Type B pancreatic cell (in vitro differentiated cells): ENCODE measurements at places on chromosomes 7 and 10. TPM values are rescaled to one million over a fixed set of nuclear protein-coding genes. Genes with fewer than 3 reads are reported as not detected.

UNCX gene
- 0.48 TPM in 1 of 2 replicates, not detected in the other for total RNA-seq

SHTN1 gene
- total RNA-seq, result 18.2 and 35.6 TPM in 2 replicates

HKDC1 gene
- 2.4 and 8.0 TPM in 2 replicates for total RNA-seq

FEZF1 gene
- 0.67 TPM in 1 of 2 replicates, not detected in the other for total RNA-seq

PSPH gene
- total RNA-seq, result 20.1 and 28.6 TPM in 2 replicates

SPAG6 gene
- 1.9 and 6.6 TPM in 2 replicates for total RNA-seq

PGAM2 gene
- total RNA-seq, result 0.57 and 0.72 TPM in 2 replicates

CDNF gene
- 1.1 and 1.3 TPM in 2 replicates for total RNA-seq

- DNase-seq, result no peak
These were observed 594.5 kb downstream of the SDK1 start for GRCh38 chr7:3895341-3896116.

DNA sequence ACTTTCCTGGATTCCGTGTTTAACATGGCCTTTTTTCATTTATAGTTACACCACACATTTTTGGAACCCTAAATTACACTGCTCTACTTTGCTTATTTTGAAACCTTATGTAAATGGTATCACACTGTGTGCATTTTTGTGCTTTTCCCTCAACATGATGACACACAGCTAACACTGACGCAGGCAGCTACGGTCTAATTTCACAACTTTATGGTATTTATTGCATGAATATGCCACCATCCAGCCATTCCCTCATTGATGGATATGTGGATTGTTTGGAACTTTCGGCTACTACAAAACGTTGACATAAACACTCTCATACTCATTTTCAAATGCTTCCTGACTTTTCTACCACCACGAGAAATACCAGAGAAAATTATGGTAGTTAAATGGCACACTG, 6.9 kb downstream of the PAPOLB start:
- DNase-seq, result no peak

GRCh38 chr7:84693483-84693882, 493.4 kb downstream of the SEMA3D start:
- no peak for DNase-seq

- DNase-seq, result peak; percentile 40
These were observed 170.7 kb upstream of the PPP2R2D start for GRCh38 chr10:131729938-131730660.

- DNase-seq, result peak; percentile 90
These were observed 608 bp downstream of the ACHE start for GRCh38 chr7:100894860-100895700.

DNA sequence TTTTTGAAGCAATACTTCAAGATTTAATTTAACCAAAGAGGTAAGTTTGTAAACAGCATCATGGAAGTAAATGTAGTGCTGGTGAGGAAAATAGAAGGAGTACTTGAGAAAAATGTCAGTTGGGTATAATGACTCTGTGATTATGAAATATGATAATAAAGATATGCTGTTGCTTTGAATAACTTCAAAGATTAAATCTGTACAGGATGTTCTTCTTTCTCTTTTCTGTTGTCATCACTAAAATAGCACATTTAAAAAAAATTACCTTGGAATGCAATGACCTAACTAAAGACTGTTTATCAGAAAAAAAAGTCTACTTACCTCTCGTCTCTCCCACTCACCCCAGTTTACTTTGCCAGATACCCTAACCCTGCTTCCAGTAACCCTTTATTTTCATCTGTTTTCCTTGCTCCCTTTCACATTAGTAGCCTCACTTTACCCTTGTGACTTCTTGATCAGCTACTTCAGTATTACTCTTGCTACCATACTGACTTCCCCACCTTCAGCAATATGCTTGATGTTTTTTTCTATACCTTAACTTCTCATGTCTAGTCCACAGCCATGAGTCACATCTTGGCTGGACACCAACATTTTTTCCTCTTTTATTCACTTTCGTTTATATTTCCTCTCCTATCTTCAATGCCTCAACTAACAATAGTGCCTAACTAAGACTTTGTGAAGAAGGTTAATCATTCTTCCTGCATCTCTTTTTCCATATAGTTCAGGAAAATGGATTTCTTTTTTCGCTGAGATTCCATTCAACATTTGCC, 29.7 kb upstream of the TAS2R16 start:
- DNase-seq, result no peak

GRCh38 chr10:49528977-49529506, 9.9 kb downstream of the ERCC6 start:
- DNase-seq, result no peak

DNA sequence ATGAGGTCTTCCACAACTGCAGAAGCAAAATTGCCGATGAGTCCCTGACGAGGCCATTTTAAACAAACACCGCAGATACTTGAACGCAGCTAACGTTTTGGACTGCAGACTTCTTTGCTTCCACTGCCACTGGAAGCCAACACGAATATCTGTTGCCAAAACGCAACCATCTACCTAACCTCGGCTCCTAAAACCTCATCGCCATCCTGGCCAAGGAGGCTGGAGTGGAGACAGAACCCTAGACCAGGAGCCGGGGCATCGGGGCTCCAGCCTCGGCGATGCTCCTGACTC, 493 bp downstream of the WDR91 start:
- no peak for DNase-seq

DNA sequence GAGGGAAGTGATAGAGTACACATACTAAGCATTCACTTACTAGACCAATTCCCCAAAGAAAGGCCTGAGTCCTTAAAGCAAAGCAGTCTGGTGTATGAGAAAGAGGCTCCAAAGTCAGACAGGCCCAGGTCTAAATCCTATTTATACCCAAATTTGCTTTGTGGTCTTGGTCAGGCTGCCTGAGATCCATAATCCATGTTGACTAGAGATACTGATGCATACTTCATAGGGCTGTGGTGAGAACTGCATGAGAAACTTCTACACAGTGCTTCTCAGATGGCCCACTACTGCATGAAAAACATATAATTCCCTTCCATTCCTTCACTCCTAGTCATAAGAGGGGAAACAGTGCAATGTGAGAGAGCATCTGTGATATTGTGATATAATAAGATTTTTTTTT, 81.6 kb upstream of the SP4 start:
- no peak for DNase-seq
